ENCODE measurements at places on chromosomes 11 and 22.

DNA sequence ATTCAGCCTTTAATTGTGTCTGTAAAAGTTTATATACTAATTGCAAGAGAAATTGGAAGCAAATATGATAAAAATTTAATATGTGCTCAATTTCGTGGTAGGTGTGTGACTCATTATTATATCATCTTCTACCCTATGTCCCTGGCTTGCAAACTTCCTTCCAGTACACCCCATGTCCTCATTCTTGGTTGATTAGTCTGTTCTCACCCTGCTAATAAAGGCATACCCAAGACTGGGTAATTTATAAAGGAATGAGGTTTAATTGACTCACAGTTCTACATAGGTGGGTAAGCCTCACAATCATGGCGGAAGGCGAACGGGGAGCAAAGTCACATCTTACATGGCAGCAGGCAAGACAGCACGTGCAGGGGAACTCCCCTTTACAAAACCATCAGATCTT lies 11.9 kb downstream of the MRGPRX3 start:
- peak; percentile 90 for DNase-seq

GRCh38 chr11:104275992-104276391 lies 112.0 kb upstream of the PDGFD start:
- DNase-seq: peak; percentile 37

GRCh38 chr22:34198976-34199375 lies 278.7 kb upstream of the LARGE1 start:
- DNase-seq: no peak

DNA sequence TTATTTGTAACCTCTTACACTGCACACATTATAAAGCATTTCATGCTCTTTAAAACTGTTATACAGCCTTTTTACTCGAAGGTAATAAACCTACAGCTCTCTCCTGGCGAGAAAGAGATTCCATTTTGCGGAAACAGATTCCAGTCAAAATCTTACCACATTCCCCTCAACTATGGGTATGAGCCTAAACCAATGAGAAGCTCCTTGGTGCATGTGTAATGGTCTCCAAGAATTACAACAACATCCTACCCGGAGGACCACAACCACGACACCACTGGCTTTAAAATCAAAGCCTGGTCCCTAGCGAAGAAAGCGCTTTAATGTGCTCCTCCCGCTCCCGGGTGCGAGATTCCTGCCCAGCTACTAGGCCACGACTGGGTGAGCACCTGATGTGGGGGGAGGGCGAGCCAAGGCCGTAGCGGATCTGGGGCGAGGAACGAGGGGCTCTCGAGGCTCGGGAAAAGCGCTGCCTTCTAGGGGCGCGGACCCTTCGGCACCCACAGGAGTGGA lies 821 bp downstream of the CELF1 start:
- DNase-seq: peak; percentile 59

- no peak for DNase-seq
Measured at GRCh38 chr11:125304136-125304535, 139.6 kb downstream of the PKNOX2 start.

- DNase-seq: no peak
Measured at GRCh38 chr22:29311464-29312217, 3.9 kb downstream of the RASL10A start.

GRCh38 chr11:7484131-7484530 lies 1.2 kb upstream of the OLFML1 start:
- no peak for DNase-seq

DNA sequence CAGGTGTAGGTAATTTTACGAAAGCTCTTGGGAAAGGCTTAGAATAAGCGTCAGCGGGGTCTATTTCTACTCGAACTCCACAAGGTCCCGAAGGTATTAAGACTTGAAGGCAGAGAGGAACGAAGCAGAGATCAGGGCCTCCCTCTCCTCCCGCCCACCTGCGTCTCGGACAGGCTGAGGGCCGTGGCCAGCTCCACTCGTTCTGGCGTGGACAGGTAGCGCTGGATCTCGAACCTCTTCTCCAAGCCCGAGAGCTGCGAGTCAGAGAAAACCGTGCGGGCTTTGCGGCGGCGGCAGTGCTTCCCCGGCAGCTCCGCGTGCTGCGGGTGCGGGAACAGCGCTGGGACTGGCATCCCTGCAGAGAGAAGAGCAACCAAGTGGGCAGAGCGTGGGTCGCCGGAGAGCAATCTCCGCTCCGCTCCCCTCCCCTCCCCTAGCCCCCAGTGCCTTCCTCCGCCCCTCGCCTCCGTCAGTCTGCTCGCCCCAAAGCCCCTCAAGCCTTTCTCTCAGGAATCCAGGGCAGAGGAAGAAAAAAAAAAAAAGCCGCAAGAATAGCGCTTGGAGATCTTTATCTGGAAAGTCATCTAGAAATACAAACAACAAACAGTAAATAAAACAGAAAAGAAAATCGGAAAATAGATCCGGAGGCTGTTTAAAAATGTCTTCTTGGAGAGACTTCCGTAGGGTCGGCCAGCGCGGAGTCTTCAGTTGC lies 2.4 kb downstream of the BSX start:
- no peak for DNase-seq

DNA sequence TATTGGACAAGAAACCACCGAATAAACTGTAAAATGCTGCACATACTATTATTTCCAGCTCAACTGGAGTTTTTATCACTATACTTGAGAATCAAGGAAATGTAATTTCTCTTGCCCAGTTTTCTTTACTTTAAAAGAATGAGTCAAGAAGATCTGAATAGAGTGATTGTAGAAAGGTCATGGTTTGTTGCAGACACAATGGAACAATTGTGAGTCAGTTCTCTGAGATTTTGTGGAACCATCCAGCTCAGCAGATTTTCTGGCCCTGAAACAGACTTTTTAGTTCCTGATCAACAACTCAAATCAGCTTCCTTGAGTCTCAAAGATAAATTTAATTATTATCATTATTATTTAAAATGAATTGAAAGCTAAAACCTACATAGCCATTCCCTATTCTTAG lies 1.3 kb downstream of the TCN1 start:
- DNase-seq: peak; percentile 85

DNA sequence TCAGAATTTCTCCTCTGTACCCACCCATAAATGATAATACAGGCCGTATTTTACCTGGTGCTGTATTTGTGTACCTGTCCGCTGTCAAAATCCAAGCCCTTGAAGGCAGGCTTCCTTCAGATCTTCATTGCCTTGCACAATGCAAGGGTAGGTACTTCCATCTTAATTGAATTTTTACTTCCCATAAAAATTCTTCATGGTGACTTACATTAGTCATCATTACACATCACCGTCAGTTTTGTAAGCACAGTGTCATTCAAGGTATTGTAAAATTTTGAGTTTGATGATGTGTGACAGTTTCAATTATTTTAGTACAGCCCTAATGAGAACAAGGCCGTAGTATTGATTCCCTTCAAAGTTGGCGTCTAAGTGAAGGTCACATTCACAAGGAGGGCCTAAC lies 770 bp upstream of the TSG101 start:
- peak; percentile 78 for DNase-seq

- DNase-seq: peak; percentile 17
Measured at GRCh38 chr22:20918663-20919218, 1.5 kb downstream of the CRKL start.

DNA sequence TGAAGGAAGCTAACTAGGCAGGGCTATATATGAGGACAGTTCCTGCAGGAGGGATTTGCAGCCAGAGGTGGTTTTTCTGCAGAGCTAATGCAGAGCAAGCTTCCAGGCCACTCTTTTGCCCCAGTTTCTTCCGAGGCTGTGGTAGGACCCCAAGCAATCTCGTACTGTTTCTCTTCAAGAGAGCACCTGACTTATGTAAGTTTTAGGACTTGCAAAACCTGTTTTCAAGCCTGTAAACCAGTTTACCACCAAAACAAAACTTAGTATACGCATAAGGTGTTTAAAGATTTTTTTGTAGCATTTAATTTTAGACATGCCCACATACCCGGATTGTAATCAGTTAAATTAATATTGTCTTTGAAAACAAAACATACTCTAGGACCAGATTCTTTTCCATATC lies 7.7 kb upstream of the APLP2 start:
- DNase-seq: no peak

GRCh38 chr11:38019072-38019775 lies 1421.2 kb upstream of the RAG2 start:
- DNase-seq: peak; percentile 87

- DNase-seq: no peak
Measured at GRCh38 chr22:36068776-36069344, 40.2 kb upstream of the RBFOX2 start.

- DNase-seq: no peak
Measured at GRCh38 chr11:117900720-117901440, 24.4 kb upstream of the FXYD6 start.

GRCh38 chr11:19301361-19301760 lies 60.6 kb upstream of the E2F8 start:
- DNase-seq: no peak

DNA sequence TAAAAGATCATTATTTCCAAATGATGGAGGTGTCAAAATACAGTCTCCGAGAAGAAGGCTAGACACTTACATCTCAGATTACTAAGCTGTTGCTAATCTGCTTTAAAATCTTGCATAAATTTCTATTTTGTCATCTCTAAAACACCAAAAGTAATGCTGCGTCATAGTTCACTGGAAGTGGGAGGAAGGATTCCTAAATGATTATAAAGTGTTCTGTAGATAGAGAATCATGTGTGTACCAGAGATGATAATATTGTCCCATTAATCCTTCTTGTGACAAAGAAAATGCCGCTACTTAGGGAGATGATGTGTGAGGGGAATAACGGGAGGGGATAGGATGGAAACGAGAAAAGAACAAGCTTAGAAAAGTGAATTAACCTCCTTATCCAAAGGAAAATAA lies 268.6 kb downstream of the JRKL start:
- DNase-seq: no peak

DNA sequence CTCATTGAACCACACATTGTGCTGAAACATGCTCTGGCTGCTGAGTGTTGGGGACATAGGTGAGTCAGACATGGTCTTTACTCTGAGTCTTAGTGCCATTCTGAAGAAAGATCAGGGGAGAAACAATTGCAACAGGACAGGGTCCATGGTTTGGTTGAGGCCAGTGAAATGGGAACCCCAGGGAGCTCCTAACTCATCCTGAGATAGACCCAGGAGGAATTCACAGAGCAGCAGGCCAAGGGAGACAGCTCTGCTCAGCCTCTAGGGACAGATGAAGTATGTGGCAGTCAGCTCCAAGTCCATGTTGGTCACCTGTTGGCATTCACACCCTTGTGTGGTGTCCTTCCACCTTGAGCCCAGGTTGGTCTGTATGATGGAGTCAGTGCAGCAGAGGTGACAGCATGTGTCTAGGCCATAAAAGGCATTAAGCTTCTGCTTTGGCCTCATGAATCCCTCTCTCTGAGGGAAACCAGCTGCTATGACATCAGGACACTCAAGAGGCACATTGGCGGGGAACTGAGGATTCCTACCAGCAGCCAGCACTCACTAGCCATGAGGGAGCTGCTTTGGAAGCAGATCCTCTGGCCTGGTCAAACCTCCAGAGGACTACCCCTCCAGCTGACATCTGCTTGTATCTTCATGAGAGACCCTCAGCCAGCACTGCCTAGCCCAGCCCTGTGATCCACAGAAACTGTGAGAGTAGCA lies 50.3 kb upstream of the MYEOV start:
- DNase-seq: no peak

DNA sequence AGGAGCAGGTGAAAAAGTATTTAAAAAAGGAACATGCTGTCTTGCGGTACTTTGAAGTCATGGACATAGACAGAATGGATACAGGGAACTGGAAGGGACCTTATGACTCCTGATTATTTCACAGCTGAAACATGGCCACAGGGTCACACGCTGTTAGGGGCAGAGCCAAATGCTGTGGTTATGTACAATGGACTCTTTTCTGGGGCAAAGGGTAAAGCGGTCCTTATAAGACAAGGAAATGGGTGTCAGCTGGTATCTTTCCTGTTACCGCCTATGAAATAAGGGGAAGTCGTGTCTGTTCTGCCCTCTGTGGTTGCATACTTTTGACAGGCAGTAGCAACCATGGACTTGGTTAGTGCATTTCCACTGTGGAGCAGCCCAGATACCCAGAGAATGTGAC lies 12.8 kb upstream of the ST14 start:
- peak; percentile 49 for DNase-seq

- DNase-seq: no peak
Measured at GRCh38 chr11:113596658-113597057, 109.5 kb downstream of the TMPRSS5 start.

- DNase-seq: no peak
Measured at GRCh38 chr11:4191031-4191571, 96.5 kb downstream of the RRM1 start.

DNA sequence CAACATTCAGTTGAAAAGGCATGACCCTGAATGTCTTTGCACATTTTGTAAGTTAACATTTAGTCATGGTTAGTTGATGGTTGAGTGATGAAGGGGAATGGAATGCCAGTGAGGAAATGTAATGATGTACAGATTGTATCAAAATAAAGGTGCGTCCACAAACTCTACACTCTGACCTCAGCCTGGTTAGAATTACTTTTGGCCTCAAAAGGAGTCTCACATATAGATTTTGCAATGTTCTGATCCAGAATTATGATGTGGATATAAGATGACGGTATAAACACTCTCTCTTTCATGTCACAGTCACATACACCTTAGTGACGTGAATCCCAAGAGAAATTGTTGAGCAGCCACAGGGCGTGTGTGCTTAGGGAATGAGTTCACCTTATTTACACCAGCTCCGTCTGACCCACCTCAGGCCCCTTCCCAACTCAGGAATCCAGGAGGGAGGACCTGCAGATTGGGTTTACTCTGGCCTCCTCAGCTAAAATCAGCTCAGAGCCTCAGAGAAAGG lies 100.1 kb downstream of the RDX start:
- DNase-seq: peak; percentile 89

GRCh38 chr22:43860126-43860525 lies 2.2 kb downstream of the SULT4A1 start:
- no peak for DNase-seq

DNA sequence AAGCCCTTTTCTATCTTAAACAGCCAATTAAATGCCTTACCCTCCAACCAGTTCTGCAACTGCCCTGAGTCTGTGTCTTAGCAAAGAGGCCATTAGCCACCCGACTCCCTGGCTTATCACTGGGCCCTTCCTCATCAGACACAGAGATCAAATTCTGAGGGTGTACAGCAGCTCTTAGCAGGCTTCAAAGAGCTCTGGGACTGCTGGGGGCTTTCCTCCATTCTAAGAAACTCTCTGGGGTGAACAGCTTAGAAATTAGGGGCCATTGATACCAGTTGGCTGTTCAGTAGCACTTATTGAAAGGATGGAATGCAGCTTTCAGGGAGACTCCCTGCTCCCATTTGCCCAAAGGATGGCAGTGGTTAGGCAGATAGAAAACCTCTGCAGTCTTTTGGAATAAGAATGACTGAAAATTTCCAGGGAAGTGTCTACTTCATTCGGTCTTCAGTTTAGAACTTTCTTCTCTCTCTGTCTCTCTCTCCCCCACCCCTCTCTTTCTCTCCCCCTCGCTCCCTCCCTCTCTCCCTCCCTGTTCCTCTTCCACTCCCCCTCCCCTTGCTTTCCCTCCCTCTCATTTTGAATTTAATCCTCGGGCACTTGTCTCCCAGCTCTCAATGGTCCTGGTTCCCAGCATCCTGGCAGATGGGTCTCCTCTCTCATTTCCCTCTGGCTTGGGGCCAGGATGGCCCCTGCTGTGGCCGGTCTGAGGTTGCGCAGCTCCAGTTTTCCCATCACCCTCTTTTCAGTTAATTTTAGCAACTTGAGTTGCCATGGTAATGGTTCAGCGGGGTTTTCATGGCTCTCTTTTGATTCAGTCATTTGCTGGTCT lies 76.4 kb downstream of the COMMD9 start:
- DNase-seq: no peak

Data from kidney tubule cell (primary cell).